ENCODE measurements at places on chromosomes 1 and 21.

- DNase-seq, result no peak
Observed at GRCh38 chr21:16005996-16006395, 276.2 kb downstream of the USP25 start.

DNA sequence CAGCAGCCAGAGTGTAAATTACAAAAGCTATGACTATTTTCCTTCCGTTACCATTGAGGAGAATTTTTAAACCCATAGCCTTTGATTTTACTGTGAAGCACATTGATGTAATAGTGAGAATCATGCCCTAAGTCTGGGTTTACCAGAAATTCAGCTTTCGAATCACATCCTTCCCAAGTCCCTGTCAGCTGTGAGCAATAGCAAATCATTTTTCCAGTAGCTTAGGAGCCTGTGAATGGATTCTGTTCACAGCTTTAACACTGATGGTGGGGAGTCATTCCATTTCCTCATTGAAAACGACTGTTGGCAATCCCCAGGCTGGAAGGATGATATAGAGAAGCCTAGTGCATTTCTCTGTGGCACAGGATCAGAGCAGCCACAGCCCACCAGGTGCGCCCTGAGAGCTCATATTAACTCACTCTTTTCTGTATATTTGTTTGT lies 82.2 kb upstream of the C1orf105 start:
- no peak for DNase-seq

DNA sequence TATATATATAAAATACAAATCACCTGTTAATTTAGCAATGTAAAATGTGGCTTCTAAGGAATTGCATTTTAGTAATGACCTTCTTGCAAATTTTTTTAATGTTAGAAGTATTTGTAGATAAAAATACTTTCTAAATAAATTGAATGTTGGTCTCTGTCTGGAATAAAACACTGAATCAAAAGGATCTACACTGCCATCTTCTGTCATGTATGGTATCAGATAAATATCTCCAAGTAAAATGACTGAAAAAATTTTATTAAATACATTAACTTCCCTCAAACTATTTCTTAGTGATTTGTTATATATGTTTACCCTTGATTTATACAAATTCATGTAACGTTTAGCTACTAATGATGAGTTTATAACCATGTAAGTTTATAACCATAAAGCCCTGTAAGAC lies 2029.3 kb downstream of the MRPL39 start:
- no peak for DNase-seq

GRCh38 chr1:28966617-28967016 lies 52.2 kb downstream of the EPB41 start:
- no peak for DNase-seq

GRCh38 chr21:44485254-44485793 lies 30.0 kb downstream of the LRRC3 start:
- DNase-seq, result no peak

GRCh38 chr21:32207406-32207716 lies 71.5 kb downstream of the MIS18A start:
- no peak for DNase-seq

DNA sequence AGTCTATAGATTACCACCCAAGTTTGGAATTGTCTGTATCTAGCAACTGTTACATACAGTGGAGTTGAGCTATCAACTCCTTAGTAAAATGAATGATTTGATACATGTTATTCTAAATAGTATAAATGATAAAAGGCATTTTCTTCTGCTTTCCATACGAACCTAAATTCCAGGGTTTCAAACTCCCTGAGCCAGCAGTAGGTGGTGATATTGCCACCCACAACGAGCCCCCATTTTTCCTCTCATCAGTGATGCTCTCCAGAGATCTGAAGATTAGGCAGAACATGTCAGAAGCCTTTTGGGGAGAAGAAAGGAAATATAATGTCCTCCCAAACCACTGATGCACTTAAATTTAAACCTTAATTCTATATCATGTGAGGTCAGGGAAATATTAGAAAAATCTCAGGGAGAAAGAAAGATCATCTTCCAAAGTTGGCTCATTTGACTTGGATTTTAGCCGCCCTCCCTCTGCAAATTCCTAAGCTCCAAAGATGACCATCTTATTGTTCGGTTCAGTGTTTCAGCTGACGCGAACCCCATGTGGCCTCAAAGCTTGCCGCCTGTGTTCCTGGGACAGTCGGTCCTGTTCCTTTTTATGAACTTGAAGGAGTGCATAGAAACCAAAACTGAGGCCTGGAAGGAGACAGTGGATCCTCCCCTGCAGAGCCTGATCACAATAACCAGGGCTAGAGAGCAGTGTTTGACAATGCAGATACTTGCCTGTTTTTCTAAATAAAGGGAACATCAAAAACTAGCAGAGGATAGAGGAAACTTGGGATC lies 2.3 kb downstream of the EVA1C start:
- no peak for DNase-seq

- peak; percentile 85 for DNase-seq
Observed at GRCh38 chr1:12629511-12629956, 11.5 kb upstream of the DHRS3 start.

- no peak for DNase-seq
Observed at GRCh38 chr1:18693256-18694098, 62.8 kb downstream of the PAX7 start.

DNA sequence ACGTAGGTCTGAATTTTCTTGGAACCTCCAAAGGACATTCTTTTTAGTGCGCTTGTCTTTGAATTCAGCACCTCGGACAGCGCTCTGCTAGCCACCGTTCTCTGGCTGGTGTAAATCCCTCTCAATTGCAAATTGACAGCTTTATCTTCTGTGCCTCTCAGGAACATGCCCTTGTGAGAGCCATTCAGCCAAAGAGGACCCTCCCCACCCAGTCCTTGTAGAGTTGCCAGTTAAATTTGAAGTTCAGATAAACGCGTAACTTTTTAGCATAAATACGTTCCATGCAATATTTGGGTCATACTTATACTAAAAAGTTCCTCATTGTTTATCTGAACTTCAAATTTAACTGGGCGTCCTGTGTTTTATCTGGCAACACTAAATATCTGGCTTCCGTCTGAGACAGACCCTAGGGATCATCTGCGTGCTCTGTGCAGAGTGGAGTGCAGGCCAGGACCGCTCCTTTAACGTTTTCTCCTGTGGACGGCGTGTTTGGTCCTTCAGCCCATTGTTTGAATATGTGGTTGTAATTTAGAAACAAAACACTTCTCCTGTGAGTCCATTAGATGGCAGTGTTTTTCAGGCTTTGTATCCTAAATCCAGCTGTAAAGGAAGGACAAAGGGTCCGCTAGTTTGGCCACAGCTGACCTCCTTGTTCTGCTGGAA lies 7.0 kb downstream of the KCNAB2 start:
- no peak for DNase-seq

GRCh38 chr1:150873521-150873920 lies 2.9 kb downstream of the ARNT start:
- no peak for DNase-seq
